ENCODE measurements at places on chromosomes 13 and 19. TPM values are rescaled to one million over a fixed set of nuclear protein-coding genes. Genes with fewer than 3 reads are reported as not detected.
A peak's percentile ranks its signal among the peaks of the same experiment; 100 is the strongest.

DNA sequence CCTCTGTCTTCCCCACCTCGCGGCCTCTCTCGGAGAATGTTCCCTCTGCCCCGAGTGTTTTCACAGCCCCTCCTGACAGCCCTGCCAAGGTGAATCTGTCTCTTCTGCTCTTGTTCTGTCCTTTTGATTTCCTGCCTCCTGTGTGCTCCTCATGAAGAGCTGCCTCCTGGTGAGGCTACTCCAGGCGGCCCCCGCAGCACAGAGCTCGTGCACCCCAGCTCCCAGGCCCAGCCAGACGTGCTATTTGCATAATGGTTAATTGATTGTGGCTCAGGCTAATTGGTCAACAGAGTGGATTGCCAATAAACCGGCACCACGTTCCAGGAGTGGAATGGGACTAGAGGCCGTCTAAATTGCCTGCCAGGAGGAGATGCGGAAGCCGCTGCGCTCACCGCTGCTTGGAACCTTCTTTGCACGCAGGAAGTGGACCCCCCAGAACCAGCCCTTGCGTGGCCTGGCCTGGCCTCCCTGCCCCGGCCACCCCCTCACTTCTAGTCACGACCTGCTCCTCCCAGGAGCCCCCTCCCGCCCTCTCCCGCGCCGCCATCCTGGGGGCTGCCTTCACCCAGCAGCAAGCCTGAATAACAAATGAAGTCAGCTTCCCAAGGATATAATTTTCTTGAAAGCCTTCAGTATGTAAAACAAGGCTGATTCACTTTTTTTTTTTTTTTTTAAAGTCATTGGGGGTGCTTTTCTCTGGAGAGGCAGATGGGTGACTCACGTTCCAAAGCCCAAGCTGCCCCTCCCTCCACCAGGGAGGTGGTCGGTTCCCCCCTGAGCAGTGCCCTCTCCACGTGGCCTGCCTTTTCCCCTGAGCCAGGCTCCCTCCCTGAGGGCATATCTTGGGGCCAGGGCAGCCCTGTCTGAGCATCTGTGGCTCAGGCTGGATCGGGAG, 144.0 kb downstream of the KDM4B start:
- no peak overlapping the region for H3K27ac ChIP-seq
- ATAC-seq = no peak
- no peak overlapping the region for H3K4me3 ChIP-seq
- H3K27me3 ChIP-seq = no peaks in the 10 kb centered on the region
- peaks cover 34% of the 10 kb centered on the region for H3K36me3 ChIP-seq

DNA sequence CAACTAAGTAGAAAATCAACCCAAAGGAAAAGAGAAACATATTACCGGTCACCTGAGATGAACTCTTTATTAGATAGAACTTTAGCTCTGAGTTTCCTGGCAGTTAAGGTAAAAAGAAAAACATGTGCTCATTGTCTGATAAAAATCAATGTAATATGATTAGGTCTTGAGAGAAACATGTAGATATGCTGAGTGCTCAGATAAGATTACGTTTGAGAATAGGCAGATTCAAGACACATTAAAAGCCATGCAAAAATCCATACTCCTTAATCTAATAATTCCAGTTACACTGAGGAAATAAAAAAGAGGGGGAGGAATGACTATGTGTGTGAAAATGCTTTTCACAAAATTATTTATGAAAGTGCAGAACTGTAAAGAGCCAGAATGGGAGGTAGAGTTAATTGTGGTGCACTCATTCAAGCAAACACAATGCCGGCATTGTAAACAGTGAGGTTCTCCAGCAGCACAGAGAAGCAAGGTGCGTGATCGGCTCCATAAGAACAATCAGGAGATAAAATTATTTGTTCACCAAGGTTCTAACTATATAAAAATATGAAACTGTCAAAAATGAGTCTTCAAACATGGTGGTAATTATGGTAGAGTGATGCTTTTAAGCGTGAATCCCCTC, 88.8 kb downstream of the MBNL2 start:
- peaks cover 5% of the 10 kb centered on the region for H3K36me3 ChIP-seq
- no peaks in the 10 kb centered on the region for H3K27me3 ChIP-seq
- H3K4me1 ChIP-seq = peaks cover 26% of the 10 kb centered on the region

GRCh38 chr19:56118666-56119581, 2.2 kb downstream of the ZNF787 start:
- ATAC-seq = no peak
- peaks cover 19% of the 10 kb centered on the region for H3K36me3 ChIP-seq
- peak overlapping the region; percentile 91 for H3K27ac ChIP-seq
- no peaks in the 10 kb centered on the region for H3K27me3 ChIP-seq
- peak overlapping the region; percentile 76 for H3K4me3 ChIP-seq
- H3K4me1 ChIP-seq = peaks cover 7% of the 10 kb centered on the region

Gene ZNF614
- 7.7 TPM for total RNA-seq

Gene GPR12
- not detected for total RNA-seq

Gene PCSK4
- total RNA-seq = 2.4 TPM

DNA sequence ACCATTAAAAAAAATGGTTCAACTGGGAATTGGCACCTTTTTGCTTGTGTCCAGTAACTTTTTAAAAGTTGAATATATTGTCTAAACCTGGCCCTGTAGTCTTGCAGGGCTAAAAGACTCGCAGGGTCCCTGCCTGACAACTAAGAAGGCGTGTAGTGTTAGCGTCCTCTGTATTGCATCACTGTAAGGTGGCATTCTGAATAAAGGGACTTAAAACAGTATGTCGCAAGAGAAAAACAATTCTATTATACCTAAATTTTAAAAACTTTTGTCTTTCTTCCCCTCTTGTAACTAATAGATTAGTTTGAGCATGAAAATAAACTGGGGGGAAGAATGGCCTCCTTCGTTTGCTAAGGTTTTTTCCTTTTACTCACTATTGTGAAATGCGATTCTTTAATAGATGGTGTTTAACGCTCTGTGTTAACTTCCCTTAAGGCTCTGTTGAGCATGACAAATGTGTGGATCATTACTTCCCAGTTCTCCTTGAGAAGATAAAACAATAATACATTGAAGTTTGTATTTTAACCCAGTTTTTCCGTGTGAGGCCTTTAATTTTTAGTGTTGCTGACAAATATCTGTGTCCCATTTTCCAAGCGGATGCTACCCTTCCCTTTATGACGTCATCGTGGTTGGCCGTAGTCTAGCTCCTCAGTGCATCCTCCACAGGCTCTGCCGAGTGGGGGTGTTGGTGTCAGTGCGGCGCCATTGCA, 134.6 kb downstream of the KATNAL1 start:
- H3K4me3 ChIP-seq = no peak overlapping the region
- no peaks in the 10 kb centered on the region for H3K4me1 ChIP-seq

Gene LGALS14
- total RNA-seq = 2.2 TPM

Gene KLK2
- total RNA-seq = 0.24 TPM

- H3K27me3 ChIP-seq = peaks cover 10% of the 10 kb centered on the region
- peak; percentile 39 for ATAC-seq
- H3K36me3 ChIP-seq = no peaks in the 10 kb centered on the region
These were observed 1.2 kb upstream of the DCT start for GRCh38 chr13:94480672-94481145.

Gene TMED1
- total RNA-seq = 17.6 TPM

Gene KASH5
- total RNA-seq = 1.1 TPM

Gene ATP4B
- not detected for total RNA-seq

Data from activated T-helper 17 cell treated with anti-CD3 and anti-CD28 coated beads, Interleukin-2, amount 50 U/mL, for 72 hours (primary cell).